Placental pericyte (primary cell): ENCODE measurements at places on chromosomes 4 and X. TPM values are rescaled to one million over a fixed set of nuclear protein-coding genes. Genes with fewer than 3 reads are reported as not detected.

The PDGFC gene
- 44.4 and 151 TPM in 2 replicates for total RNA-seq

The USP27X gene
- 2.3 and 2.8 TPM in 2 replicates for total RNA-seq

The UGT2A3 gene
- total RNA-seq, result not detected in 2 replicates

The MRPL1 gene
- 19.7 and 29.2 TPM in 2 replicates for total RNA-seq

The FAM241A gene
- 0.88 and 2.3 TPM in 2 replicates for total RNA-seq

The USP51 gene
- 0.88 and 2.1 TPM in 2 replicates for total RNA-seq

The GAGE10 gene
- total RNA-seq, result not detected in 2 replicates

The DGAT2L6 gene
- total RNA-seq, result not detected in 2 replicates

The HTN3 gene
- total RNA-seq, result not detected in 2 replicates

The EXOC1L gene
- not detected in 2 replicates for total RNA-seq

The ASB9 gene
- total RNA-seq, result 1.6 TPM in 1 of 2 replicates, not detected in the other

The HDX gene
- total RNA-seq, result 0.66 and 2.1 TPM in 2 replicates
